ENCODE measurements at places on chromosomes 2 and 18. TPM values are rescaled to one million over a fixed set of nuclear protein-coding genes. Genes with fewer than 3 reads are reported as not detected.

The ZNF385B gene
- total RNA-seq, result not detected

The TTC39C gene
- total RNA-seq, result 19.1 TPM

The AGXT gene
- not detected for total RNA-seq

The CNTNAP5 gene
- total RNA-seq, result not detected

The CCDC148 gene
- 0.34 TPM for total RNA-seq

The VWC2L gene
- total RNA-seq, result 0.07 TPM

The FEV gene
- not detected for total RNA-seq

Data from nasal cavity respiratory epithelium epithelial cell of viscerocranial mucosa (primary cell).